ENCODE measurements at places on chromosomes 6 and 20.

DNA sequence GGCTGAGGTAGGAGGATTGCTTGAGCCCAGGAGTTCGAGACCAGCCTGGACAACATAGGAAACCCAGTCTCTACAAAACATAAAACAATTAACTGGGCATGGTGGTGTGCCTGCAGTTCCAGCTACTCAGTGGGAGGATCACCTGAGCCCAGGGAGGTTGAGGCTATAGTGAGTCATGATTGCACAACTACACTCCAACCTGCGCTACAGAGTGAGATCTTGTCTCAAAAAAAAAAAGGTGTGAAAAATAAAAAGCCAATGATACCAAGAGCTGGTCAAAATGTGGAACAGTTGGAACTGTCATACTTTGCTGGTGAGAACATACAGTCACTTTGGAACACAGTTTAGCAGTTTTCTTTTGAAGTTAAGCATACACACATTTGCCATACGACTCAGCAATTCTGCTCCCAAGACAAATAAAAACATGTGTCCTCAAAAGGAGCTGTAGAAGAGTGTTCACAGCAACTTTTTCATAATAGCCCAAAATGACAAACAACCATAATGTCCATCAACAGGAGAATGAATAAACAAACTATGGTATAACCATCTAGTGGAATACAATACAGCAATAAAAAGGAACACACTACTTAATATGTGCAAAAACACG, 21.6 kb upstream of the FKBP5 start:
- no peak for DNase-seq

DNA sequence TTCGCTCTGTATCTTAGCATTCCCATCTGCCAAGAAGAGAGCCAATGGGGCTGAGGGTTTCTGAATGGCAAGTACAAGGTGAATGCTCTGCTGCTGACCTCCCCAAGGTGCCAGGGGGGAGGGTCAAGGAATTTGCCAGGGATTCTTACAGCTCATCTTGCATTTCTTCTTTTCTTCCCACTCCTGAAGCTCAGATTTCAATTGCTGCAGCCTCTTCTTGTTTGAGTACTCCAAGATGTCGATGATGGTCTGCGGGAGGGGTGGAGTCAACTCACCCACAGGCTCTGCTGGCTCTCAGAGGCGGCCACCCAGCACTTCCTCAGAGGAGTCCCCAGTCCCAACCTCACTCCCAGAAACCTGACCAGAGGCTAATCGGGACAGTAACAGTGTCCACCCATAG, 12.4 kb downstream of the C20orf96 start:
- DNase-seq, result no peak

- DNase-seq, result no peak
Observed at GRCh38 chr20:32967961-32968457, 36.2 kb downstream of the SUN5 start.

- DNase-seq, result no peak
Observed at GRCh38 chr6:135537741-135538301, 40.3 kb upstream of the AHI1 start.

DNA sequence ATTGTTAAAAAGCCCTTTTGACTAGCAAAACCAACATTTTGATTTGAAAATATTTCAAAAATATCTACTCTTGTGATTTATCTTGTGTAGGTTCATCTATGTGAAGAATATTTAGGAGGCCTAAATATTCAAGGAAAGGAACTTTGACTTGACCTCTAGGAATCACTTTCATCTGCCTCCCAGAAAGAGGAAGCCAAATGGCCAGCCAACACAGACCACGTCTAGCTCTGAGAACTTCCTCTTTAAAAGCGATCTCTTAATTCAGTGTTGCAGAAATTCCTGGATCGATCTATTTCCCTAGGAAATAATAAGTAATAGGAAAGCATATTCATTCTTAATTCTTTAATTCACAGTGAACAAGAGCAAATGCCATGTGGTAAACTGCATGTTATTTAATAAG, 9.6 kb upstream of the MOXD1 start:
- no peak for DNase-seq

DNA sequence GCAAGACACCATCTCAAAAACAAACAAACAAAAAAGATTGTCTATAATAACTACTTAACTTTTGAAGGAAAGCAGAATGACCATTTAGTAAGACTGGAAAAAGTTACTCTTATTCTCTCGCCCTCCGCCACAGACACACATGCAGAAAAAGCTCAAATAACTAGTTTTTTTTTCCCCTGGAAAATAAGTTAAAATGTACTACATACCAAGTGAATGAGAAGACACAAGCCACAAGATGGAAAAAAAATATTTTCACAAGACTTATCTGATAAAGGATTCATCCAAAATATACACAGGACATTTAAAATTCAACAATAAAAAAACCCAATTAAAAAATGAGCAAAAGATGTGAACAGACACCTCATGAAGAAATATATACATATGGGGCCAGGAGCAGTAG, 31.9 kb downstream of the NUDT3 start:
- no peak for DNase-seq

DNA sequence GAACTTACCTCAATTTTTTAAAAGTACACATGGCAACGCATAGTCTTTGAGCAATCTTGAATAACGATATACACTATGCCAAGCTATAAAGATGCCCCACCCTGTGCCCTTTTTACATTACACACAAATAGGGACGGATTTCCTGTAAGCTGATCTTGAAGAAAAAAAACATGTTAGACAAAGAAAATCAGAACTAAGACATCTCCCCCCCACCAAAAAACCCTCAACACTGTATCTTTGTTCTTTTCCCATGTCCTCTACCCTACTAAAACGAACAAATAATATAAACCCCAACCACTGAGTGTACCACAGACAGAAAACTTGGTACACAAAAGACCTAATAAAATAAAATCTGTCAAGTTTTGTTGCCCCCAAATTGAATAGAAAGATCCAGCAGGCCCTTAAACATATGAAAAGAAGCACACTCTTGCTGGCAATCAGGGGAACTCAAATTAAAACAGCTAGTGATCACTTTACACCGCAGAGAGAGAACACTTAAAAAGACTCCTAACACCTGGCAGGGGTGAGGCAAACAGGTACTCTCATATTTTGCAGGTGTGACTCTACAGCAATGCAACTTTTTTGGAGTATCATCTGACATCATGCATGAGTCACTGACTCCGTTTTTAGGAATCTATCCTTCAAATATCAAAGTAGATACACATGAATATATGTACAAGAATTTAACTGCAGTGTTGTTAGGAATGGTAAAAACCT, 29.6 kb downstream of the BACH2 start:
- DNase-seq, result no peak

DNA sequence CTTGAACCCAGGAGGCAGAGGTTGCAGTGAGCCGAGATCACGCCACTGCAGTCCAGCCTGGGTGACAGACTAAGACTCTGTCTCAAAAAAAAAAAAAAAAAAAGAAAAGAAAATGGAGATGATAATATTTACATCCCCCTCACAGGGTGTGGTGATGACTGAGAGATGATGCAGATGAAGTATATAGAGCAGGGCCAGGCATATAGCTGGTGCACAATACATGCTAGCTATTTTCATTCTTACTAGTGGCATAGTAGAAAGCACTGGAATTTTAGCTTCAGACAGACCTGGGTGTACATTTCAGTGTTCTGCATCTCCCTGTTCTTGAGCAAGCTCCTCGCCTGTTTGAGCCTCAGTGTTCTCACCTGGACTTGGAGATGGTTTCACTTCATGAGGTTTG, 36.9 kb downstream of the CEBPB start:
- no peak for DNase-seq

DNA sequence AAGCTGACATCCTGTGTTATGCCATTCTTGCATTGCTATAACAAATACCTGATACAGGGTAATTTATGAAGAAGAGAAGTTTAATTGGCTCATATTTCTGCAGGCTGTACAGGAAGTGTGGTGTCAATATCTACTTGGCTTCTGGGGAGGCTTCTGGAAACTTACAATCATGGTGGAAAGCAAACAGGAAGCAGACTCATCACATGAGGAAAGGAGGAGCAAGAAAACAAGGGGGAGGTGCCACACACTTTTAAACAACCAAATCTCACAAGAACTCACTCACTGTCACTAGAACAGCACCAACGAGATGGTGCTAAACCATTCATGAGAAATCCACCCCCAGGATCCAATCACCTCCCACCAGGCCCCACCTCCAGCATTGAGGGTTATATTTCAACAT, 143.1 kb upstream of the GGTLC1 start:
- DNase-seq, result no peak

- DNase-seq, result no peak
Observed at GRCh38 chr6:164214066-164214465, 799.5 kb downstream of the QKI start.

DNA sequence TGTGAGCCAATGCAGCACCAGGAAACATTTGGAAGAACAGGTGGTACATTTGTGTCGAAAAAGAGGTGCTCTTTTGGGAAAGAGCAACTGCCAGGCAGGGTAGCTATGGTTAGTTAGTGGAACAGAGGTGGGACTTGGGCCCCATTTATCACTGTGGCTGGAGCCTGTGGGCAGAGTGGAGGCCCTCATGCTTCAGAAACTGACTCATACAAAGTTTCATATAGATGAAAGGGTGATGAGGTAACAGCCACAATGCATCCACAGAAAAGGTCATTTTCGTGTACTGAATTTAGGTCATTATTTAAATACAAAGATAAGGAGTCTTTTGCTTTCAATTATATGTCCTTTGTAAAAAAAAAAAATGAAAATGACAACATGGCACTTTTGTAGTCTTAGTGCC, 76.4 kb upstream of the HS3ST5 start:
- DNase-seq, result no peak

- DNase-seq, result no peak
Observed at GRCh38 chr6:32854376-32855178, 585 bp downstream of the PSMB9 start.

- DNase-seq, result no peak
Observed at GRCh38 chr6:74705451-74705850, 500.4 kb downstream of the COL12A1 start.

DNA sequence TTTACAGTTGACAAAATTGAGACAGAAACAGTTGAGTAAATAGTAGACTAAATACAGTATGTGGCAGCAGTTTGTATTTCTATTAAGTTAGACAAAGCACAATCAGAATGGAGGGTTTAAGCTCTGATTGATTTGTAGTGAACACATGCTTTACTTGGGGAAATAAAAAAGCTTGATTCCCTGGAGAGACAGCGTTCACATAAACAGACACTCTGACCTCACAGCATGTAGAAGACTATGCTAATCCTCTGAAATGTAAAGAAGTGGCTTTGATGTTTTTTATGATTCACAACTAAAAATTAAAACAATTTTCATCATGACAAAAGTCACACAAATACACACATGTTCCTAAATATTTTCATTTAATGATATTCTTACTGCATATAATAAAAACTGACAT, 126.9 kb upstream of the FAM83B start:
- no peak for DNase-seq

DNA sequence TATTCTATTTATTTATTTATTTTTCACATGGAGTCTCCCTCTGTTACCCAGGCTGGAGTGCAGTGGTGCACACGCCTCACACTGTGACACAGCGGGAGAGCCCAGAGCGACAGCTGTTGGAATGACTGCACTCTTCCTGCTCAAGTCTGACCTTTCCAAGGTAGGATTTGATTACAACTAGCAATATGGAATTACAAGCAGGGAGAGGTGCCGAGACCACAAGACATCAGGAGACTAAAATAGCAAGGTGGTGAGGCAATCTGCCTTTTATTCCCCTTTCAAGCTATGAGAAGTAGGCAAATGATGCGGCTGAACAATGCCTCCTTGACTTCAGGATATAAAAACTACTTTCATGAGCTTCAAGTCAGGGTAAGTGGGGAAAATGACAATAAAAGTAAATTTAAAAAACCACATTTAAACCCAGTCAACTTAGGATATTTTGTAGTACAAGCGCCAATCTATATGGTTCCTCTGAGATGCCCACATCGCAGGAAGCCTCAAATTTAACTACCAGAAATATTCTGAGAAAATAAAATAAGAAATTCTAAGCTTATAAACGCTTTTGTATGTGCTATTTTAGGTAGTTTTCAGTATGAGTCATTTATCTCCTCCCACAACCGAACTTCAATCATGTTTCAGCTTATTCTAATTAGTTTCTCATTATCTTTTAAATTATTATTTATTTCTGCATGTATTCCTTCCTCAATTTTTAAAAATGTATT, 146.9 kb upstream of the SGK1 start:
- DNase-seq, result no peak

GRCh38 chr20:1189827-1190226, 5.0 kb upstream of the TMEM74B start:
- DNase-seq, result no peak

- no peak for DNase-seq
Observed at GRCh38 chr6:44831002-44831610, 443.6 kb downstream of the CDC5L start.

GRCh38 chr20:8803065-8803464, 265.8 kb upstream of the PLCB4 start:
- DNase-seq, result no peak

DNA sequence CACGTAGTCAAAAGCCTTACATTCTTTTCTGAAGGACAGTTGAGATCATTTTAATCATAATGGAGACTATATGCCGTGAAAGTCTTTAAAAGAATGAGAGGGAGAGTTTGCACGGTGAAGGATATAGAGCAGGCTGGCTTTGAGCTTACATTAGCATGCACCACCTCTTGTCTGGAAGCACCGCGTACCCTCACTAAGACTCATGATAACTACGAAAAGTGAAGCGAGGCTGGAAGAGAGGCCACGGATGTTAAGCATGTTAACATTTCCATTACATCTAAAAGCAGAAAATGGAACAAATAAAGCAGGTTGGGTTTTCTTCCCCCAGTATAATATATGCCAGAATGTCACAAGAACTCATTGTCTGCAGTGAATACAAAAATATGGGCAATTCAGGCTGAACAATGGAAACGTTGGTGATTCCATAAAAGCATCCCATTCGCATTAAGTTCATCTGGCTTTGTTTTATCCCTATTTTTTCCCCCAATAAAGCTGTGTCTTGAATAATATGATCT, 40.6 kb upstream of the NKX2-2 start:
- no peak for DNase-seq

DNA sequence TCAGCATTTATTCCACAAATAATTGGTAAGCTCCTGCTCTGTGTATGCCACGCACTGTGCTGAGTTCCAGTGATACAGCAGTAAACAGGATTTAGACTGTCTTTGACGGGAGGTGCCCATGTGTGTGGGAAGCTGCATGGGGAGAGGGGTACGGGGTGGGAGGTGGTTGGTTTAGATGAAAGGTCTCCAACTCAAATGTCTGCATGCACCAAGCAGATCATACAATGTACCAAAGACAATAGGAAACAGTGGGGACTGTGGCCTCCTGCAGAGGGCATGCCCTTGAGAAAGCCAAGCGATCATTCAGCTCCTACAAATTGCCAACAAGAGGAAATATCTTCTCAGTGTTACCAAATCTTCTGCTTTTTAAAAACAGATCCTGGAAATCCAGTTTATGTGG, 36.1 kb downstream of the SLC22A2 start:
- no peak for DNase-seq

DNA sequence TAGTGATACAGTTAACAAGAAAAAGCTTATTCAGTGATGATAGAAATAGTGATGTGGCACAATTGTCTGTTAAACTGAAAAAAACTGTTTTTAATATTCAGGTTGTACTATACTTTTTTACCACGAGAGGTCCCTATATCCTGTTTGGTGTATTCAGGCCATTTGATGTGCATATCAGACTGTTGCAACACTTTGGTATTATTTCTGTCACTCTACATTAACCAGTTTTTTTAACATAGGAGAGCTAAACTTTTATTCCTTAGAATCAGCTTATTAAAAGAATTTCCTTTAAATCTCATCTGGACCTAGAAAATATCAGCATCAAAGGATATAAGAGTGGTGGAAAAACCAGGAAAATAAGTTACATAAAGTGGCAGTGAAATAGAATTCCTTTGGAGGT, 36.8 kb downstream of the TSPYL4 start:
- no peak for DNase-seq

Measured in vagina (tissue), 2 donors.